ENCODE measurements at places on chromosomes 1 and 21. TPM values are rescaled to one million over a fixed set of nuclear protein-coding genes. Genes with fewer than 3 reads are reported as not detected.

- no peak for DNase-seq
Measured at GRCh38 chr1:54016343-54017282, 1.4 kb downstream of the LDLRAD1 start.

DNA sequence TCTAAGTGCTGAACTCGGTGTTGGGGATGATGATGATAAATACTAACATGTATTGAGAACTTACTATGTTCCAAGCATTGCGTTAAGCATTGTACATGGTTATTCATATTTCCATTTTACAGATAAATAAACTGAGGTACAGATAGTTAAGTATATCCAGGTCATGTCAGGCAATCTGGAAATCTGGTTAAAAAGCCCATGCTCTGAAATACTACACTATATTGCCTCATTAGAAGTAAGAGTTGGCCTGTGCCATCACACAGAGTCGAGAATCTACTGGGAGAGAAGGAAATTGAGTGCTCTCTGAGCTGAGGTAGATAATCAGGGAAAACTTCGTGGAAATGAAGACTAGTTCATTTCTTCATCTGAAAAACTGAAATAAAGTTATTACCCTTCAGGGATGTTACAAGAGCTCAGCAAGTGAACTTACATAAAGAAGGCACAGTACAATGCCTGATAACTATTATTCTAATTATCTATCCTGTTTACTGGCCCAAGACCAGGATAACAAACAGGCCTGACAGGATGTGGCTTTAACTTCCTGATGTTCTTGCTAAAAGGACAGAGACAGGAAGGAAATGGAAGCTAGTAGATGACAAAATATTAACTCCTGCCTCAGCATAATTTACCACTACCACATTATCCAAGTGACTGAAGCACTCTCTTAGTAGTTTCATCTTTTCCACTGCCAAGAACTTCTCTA lies 85.6 kb downstream of the EPS15 start:
- peak; percentile 33 for DNase-seq

- DNase-seq = no peak
Measured at GRCh38 chr1:3680488-3681230, 28.3 kb downstream of the TP73 start.

- peak; percentile 59 for DNase-seq
Measured at GRCh38 chr1:226107471-226108460, 45.2 kb downstream of the H3-3A start.

The SPRR2D gene
- total RNA-seq = not detected

The EPHA10 gene
- total RNA-seq = not detected

The C1orf105 gene
- not detected for total RNA-seq

The CELA3A gene
- total RNA-seq = not detected

The TRAPPC10 gene
- total RNA-seq = 62.5 TPM

Measured in OCI-LY7 (cell line).